SJCRH30 (cell line): ENCODE measurements at places on chromosomes 6 and 20. TPM values are rescaled to one million over a fixed set of nuclear protein-coding genes. Genes with fewer than 3 reads are reported as not detected.
A peak's percentile ranks its signal among the peaks of the same experiment; 100 is the strongest.

DNA sequence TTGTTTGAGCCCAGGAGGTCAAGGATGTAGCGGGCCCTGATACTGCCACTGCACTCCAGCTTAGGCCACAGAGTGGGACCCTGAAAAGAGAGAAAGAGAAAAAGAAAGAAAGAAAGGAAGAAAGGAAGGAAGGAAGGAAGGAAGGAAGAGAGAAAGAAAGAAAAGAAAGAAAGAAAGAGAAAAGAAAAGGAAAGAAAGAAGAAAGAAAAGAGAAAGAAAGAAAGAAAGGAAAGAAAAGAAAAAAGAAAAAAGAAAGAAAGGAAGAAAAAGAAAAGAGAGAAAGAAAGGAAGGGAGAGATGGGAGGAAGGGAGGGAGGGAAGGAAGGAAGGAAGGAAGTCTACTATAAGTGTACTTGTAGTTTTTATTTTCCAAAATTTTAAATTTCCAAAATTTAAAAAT, 42.2 kb upstream of the AKAP12 start:
- no peaks in the 10 kb centered on the region for H3K27me3 ChIP-seq
- no peak for DNase-seq
- H3K4me3 ChIP-seq = no peak overlapping the region

The SOBP gene
- total RNA-seq = 7.0 and 7.8 TPM in 2 replicates

DNA sequence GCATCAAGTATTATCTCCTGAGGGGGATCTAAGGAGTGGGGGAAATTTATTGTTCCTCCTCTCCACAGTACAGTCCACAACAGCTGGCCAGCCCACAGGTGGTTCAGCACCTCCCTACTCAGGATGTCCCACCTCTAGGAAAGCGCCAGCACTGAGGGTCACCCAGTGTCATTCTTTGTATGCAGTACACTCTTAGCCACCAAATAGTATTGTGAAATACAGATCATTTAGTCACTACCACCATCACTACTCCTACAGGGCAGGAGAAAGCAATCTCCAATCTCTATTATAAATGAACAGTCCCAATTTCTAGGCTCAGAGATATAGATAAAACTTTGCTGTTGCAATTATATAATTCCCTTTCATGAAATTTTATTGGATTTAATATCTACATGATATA, 6.3 kb upstream of the ZNF76 start:
- H3K27ac ChIP-seq = no peak overlapping the region
- no peaks in the 10 kb centered on the region for H3K36me3 ChIP-seq
- no peak overlapping the region for H3K4me3 ChIP-seq
- H3K4me1 ChIP-seq = no peaks in the 10 kb centered on the region

DNA sequence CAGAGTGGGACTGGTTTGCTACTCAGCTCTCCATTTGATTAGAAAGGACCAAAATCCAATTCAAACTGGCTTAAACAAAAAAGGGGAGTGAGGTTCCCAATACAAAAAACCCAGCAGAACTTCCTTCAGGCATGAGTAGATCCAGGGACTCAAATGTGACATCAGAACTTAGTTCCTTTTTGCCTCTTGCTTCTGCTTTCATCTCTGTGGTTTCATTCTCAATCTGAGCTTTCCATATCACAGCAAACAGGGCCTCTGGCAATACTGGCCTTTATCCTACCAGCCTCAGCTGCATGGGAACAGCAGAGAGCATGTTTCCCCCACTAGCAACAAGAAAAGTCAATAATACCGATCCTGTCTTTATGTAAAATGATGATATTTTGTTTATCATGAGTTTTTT, 28.6 kb upstream of the PRELID3B start:
- H3K27ac ChIP-seq = no peak overlapping the region
- peaks cover 14% of the 10 kb centered on the region; the same call in 1 of the 2 replicates for H3K27me3 ChIP-seq
- no peak overlapping the region for H3K4me3 ChIP-seq
- no peaks in the 10 kb centered on the region for H3K36me3 ChIP-seq
- H3K4me1 ChIP-seq = no peaks in the 10 kb centered on the region

DNA sequence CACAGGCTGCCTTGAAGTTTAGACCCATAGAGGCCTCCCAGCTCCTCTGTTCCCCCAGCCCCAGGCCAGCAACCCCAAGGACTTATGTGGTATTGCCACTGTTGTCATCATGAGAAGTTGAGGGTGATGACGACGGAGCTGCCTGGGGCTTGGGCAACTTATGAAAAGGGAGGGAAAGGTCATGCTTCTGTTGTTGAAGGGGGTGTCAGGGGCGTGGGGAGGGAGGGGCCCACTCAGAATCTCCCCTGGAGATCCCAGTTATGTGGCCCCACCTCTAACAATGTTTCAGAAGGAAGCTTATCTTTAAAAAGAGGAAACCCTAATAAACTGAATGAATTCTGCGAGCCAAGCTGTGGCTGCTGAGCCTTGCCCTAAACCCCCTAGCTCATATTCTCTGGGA, 4.2 kb downstream of the ADTRP start:
- no peak overlapping the region for H3K27ac ChIP-seq
- H3K4me1 ChIP-seq = no peaks in the 10 kb centered on the region
- no peaks in the 10 kb centered on the region for H3K36me3 ChIP-seq
- no peaks in the 10 kb centered on the region for H3K27me3 ChIP-seq

DNA sequence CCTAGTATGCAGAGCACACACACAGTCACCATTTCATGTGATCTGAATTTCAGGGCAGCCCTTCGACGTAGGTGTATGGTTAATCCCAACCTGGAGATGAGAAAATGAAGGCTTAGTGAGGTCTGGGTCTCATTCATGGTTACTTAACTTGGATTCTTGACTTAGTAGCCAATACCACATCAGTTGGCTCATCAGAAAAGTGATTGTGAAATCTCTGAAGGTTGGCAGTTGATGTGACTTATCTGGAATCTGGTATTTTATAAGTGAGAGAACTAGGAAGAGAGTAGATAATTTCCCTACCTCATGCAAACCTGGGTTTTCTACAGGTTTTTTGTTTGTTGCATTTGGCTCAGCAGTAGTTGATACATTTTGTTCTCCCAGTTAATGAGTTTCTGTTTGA, 123.7 kb downstream of the CCDC170 start:
- H3K36me3 ChIP-seq = no peaks in the 10 kb centered on the region
- H3K27me3 ChIP-seq = no peaks in the 10 kb centered on the region
- no peak overlapping the region for H3K27ac ChIP-seq
- H3K4me3 ChIP-seq = no peak overlapping the region
- no peak for DNase-seq
- H3K4me1 ChIP-seq = no peaks in the 10 kb centered on the region

DNA sequence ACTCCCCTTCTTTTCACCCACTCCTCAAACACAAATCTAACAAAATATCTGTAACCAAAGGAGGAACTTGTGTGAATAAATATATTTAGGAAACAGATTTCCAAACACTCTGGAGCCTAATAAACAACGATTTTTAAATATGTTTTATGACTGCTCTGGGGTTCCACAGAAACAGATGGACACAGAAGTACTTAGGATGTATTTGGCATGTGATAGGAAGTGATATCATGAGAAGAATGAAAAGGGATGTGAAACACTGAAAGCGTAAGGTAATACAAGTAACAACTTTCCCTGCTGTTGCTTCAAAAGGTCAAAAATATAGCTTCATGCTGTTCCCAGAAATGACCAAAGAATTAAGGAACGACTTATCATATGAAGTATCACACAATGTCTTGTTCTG, 26.1 kb upstream of the ENPP1 start:
- H3K4me1 ChIP-seq = no peaks in the 10 kb centered on the region
- H3K36me3 ChIP-seq = no peaks in the 10 kb centered on the region
- H3K4me3 ChIP-seq = no peak overlapping the region
- no peaks in the 10 kb centered on the region for H3K27me3 ChIP-seq

DNA sequence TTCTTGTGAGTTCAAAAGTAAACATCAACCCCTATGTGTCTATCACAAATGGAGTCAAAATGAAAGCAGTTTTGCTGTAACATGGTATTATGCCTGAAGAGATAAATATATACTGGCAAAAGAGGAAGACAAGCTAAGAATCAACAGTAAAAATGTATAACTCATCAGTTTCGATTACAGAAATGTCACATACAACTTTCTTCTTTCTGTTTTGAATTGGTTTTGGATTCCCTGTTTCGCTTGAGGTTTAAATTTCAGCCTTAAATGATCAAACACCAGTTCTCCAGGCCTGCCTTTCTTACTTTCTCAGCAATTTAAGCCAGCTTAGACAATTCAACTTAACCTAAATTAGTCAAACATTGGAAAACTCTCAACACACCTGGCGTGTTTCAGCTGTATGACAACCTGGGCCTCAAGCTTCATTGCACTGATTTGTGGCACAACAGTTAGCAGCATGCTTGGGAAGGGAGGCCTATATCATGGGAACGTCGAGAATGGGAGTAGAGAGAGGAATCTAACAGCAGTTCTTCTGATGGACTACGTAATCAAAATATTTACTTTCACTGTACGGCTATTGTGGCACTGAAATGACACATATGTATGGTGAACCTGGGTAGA, 51.9 kb upstream of the MARCKS start:
- no peaks in the 10 kb centered on the region for H3K36me3 ChIP-seq
- H3K4me3 ChIP-seq = no peak overlapping the region
- H3K4me1 ChIP-seq = no peaks in the 10 kb centered on the region

DNA sequence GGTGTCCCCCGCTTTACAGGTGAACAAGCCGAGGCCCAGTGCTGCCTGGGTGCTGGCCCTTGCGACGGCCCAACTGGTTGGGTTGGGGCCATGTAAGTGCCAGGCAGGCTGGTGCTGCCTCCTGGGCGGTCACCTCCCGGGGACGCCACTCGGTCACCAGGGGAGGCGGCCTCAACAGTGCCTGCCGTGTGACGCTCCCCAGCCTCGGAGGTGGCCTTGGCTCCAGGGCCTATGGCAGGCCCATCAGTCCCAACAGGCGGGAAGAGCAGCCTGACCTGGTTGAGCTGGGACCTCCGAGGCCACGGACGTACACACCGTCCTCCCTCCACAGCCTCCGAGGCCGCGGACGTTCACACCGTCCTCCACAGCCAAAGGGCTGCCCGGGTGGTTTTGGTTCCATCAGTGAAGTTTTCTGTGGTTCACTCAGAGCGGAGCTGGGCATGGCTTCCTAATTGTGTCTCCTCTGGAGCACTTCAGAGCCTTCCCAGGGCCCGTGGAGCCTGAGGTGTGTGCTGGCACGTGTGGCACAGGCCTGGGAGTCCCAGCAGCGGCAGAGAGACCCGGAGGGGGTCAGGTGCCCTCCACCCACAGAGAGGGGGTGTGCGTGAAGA, 19.3 kb upstream of the SLCO4A1 start:
- DNase-seq = no peak
- no peaks in the 10 kb centered on the region for H3K27me3 ChIP-seq
- H3K4me1 ChIP-seq = peaks cover 23% of the 10 kb centered on the region
- no peak overlapping the region for H3K4me3 ChIP-seq
- H3K27ac ChIP-seq = peak overlapping the region; percentile 31; the same call in 1 of the 2 replicates

DNA sequence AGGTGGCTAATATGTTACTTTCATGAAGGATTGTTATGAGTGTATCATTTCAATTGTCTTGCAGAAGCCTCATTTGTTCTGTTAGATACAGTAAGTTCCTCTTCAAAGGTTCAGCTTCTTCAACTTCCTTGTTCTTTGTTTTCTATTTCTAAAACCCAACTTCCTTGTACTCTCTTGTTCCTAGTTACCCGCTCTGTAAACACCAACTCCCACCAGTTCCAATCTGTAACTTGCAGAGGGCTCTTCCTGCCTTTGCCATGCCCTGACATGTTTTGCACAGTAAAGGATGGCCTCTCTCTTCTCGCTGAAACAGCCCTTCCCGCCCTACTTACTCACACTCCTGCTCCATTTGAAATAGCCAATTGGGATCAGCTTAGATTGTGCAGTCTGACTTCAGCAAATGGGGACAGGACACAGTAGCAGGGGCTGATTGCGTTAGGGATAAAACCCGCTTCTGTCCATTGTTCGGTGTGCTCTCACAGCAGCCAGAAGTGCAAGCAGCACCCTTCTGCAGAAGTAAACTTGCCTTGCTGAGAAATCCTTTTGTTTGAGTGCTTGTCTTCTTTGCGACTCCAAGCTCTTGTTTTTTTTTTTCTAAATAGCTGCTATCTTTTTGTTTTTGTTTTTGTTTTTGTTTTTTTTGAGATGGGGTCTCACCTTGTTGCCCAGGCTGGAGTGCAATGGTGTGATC, 45.9 kb upstream of the POU5F1 start:
- H3K27ac ChIP-seq = no peak overlapping the region
- H3K4me1 ChIP-seq = no peaks in the 10 kb centered on the region
- peaks cover under 1% of the 10 kb centered on the region; the same call in 1 of the 2 replicates for H3K27me3 ChIP-seq
- DNase-seq = no peak

GRCh38 chr6:170040115-170040500, 250.8 kb downstream of the DLL1 start:
- no peak overlapping the region for H3K4me3 ChIP-seq
- H3K27ac ChIP-seq = no peak overlapping the region
- H3K4me1 ChIP-seq = no peaks in the 10 kb centered on the region
- no peaks in the 10 kb centered on the region; the same call in 1 of the 2 replicates for H3K27me3 ChIP-seq
- no peak for DNase-seq

DNA sequence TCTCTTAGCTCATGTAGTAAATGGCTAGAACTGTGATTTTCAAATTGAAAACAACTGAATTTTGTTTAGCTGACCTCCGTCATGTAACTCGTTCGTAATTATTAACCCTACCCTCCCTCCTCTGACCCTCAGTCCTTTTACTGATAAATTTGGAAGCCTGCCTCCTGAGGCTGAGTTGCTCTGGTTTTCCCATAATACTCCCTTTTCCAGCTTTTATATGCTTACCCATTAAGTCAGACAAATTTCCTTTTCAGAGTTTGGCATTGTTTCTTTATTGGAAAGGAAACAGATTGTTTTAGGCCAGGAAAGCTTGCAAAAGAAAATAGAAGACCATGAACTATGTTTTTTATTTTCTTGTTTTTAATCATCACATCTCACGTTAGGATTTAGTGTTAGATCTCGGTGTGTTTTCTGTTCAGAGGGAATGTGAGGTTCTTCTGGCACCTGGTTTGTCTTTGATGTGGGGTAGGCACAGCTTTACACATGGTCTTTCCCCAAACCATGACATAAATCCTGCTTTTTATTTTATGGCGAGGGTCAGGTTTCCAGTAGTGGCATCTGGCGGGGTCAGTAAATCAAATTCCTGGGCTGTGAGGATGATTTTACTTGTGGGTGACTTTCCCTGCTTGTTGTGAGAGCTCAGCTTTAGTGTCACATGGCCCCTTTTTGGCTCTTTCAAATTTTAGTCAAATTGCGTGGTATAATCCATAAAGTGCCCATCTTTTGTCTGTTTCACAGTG, 24.5 kb downstream of the PLCB4 start:
- no peak overlapping the region for H3K27ac ChIP-seq
- peak; percentile 12 for DNase-seq
- no peaks in the 10 kb centered on the region for H3K4me1 ChIP-seq

GRCh38 chr6:14500809-14501208, 383.2 kb downstream of the CD83 start:
- H3K27ac ChIP-seq = no peak overlapping the region
- DNase-seq = no peak
- no peak overlapping the region for H3K4me3 ChIP-seq
- H3K36me3 ChIP-seq = no peaks in the 10 kb centered on the region
- peaks cover 3% of the 10 kb centered on the region; the same call in 1 of the 2 replicates for H3K4me1 ChIP-seq

The BANF2 gene
- total RNA-seq = not detected in 2 replicates

- H3K27ac ChIP-seq = no peak overlapping the region
- H3K36me3 ChIP-seq = no peaks in the 10 kb centered on the region
- H3K4me1 ChIP-seq = peaks cover 5% of the 10 kb centered on the region
- peak; percentile 23 for DNase-seq
- H3K4me3 ChIP-seq = no peak overlapping the region
- no peaks in the 10 kb centered on the region for H3K27me3 ChIP-seq
Measured at GRCh38 chr6:75791881-75792280, 42.8 kb downstream of the MYO6 start.

The WFDC13 gene
- total RNA-seq = not detected in 2 replicates

The PSORS1C1 gene
- total RNA-seq = 0.48 and 0.67 TPM in 2 replicates

The CLPSL2 gene
- not detected in 2 replicates for total RNA-seq

GRCh38 chr20:54086507-54087039, 16.2 kb upstream of the BCAS1 start:
- H3K4me1 ChIP-seq = peaks cover 6% of the 10 kb centered on the region
- peak overlapping the region; percentile 24 for H3K4me3 ChIP-seq
- H3K27ac ChIP-seq = no peak overlapping the region
- 0 out of 2 replicates have a peak, but pooled peaks cover 3% of the 10 kb centered on the region for H3K27me3 ChIP-seq

- no peak overlapping the region for H3K27ac ChIP-seq
- no peak for DNase-seq
Measured at GRCh38 chr6:2237001-2237400, 8.4 kb downstream of the GMDS start.
